ENCODE measurements at places on chromosomes 2 and 18.

DNA sequence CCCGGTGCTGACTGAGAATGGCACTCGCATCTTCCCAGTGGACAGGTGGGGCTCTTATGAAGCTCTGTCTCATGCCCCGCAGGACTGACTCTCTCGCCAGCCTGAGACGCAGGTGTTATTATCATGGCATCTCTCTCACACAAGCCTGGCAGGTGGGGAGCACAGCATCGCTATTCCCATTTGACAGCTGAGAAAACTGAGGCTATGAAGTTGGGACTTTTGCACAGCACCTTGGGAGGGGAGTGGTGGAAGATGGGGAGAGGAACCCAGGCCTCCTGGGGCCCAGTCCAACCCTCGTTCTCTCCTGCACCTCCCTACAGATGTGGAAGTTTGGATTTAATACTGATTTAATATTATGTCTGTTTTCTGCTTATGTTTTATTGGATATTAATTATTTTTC is 9.0 kb upstream of the NTSR2 start:
- DNase-seq = no peak

DNA sequence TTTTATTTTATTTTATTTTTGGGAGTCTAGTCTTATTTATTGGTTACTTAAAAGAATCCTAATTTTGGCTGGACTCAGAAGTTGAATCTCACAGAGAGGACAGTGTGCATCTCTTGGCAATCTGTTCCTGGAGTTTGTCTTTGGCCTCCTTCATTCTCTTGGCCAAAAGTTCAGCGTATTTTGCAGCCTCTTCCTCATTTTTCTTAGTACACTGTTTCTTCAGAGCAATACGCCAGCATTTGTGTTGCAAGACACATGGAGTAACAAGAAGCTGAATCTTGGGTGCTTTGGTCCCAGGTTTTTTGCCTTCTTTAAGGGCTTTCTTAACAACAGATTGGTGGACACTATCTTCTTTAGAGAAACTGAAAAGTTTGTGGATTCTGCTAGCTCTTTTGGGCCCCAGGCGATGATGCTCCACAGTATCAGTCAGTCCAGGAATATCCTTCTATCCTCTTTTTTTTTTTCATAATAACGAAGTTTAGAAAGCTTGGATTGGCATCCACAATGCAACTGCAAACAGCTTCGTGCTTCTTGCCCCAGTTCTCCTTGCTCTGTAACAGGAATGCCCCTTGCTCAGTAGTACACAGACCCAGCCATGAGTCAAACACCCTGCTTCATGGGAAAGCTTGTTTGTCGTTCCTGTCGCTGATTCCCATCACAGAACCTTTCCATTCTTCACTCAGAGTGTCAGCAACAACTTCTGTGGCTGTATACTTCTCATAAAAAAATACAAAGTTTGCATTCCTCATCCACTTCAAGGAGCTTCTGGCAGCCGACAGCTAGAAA is 34.8 kb upstream of the RFX8 start:
- DNase-seq = no peak

- DNase-seq = no peak
Observed at GRCh38 chr2:230542751-230543150, 126.8 kb downstream of the SP100 start.

DNA sequence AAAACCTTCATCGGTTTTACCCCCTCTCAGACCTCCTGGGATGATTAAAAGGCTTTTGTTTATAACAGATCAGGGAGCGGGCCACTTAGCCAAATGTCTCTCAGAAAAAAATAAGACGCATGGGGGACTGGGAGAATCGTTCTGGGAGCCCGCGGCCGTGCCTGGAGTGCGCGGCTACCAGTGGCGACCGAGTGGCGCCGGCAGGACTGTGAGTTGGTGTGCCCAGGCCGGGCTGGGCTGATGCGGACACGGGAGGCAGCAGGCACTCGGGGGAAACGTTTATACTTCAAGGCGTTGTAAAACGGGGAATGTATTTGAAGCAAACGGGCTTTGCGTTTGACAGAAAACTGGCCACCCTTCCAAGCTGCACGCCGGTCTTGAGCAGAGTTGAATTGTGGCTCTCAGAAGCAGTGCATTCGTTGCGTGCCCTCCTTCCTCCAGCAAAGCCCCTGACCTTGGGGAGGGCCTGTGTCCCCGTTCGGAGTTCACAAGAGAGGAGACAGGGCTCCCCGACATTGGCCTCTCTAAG is 4.7 kb upstream of the HOXD10 start:
- DNase-seq = no peak

- no peak for DNase-seq
Observed at GRCh38 chr2:135803278-135803677, 33.7 kb downstream of the LCT start.

DNA sequence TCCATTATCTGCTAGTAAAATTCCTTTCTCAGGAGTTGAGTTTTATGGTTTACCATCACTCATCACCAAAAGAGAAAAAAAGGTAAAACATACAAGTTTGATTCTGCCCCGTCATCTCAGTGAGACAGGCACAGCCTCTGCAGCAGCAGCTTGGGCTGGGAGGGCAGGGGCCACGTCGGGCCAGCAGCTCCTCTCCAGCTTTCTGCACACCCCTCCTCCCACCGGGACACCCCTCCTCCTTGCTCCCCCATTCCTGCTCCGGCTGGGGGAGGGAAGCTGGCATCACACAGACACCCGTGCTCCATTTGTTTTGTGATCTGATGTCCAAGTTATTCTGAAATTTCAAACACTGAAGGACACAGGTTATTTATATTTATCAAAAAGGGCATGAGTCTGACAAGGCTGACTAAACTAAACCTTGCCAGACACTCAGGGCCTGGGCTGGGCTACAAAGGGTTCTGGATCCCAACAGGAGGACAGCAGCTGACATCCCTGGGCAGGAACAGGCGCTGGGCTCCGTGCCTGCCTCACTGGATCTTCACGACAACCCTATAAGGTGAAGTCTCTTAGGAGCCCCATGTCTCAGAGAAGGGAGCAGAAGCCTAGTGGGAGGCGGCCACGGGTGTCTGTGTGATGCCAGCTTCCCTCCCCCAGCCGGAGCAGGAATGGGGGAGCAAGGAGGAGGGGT is 71.4 kb downstream of the HDAC4 start:
- no peak for DNase-seq

Data from NCI-H2171 treated with DMSO at 0.1 percent for 48 hours (cell line).